ENCODE measurements at places on chromosomes 3 and 15.

DNA sequence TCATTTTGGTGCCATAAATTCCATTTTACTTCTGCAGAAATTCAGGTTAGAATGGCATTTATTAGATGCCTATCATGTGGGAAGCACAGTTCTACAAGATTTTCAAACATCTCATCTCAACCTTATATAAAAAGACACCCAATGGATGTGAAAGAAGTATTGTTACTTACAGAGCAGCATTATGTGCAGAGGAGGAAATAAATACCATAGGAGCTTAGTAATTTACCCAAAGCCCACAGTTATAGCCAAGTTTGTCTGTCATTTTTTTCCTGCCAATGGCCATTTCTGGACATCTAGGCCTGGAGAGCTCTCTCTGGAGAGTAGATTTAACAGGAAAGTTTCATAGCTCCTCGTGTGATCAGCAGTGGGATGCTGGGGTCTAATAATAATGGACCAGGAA is 659.4 kb upstream of the NAALADL2 start:
- no peak for DNase-seq

- DNase-seq = no peak
Observed at GRCh38 chr15:91940496-91941381, 87.2 kb downstream of the SLCO3A1 start.

DNA sequence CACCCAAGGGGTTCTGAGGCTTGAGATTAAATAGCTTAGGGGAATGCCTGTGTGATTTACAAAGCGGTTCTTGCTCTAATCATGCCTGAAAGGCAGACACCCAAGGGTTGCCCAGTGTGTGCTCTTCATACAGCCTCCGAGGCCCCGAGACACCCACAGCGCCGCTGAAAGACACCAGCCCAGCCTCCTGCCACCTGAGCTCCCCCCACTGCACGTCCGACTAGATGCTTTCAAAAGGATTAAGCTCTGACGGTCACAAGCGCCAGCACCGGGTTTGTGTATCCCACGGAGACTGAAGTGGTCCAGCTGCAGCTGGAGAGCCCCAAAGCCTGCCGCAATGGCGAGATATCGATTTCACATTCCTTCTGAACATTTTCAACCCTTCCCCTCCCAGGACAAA is 50.3 kb downstream of the SPATA12 start:
- DNase-seq = no peak

DNA sequence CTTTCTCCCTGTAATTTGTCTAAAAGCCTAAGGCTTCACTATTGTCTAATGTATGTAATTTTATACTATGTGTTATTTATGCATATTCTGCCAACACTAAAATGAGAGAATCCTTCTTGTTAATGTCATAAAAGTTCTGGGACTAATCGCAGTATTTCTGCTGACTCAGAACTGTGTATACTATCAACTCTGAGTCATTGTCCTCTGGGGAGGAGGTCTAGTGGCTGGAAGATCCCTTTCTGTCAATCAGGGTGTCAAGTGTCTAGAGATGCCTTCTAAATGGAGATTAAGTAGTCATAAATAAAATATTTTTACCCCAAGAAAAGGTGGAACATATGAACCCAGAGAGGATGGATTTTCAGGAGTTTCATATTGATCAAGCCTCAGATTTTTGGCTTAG is 473.4 kb downstream of the AGBL1 start:
- DNase-seq = no peak

GRCh38 chr3:66483006-66483405 is 17.8 kb downstream of the LRIG1 start:
- DNase-seq = peak; percentile 75

DNA sequence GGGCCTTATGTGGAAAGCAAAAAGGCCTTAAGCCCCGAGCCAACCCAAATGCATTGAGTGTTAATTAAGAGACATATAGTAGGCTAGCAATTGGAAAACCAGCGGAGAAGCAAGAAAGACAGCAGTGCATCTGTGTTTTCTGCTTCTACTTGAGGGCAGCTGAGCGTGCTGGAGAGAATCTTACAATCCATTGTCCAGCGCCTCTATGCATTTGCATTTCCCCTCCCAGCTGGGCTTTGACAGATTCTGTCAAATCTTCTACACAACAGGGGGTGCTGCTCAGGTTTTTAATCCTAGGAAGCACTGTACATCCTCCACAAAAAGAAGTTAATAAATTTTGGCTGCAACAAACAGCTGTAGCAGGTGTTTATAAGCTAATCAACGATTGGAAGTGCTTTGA is 23.9 kb downstream of the SSR3 start:
- DNase-seq = no peak

- no peak for DNase-seq
Observed at GRCh38 chr3:28598165-28598564, 249.5 kb upstream of the AZI2 start.

GRCh38 chr3:144127700-144128099 is 156.1 kb downstream of the DIPK2A start:
- DNase-seq = no peak

- no peak for DNase-seq
Observed at GRCh38 chr15:74307827-74308811, 59.3 kb downstream of the CYP11A1 start.

DNA sequence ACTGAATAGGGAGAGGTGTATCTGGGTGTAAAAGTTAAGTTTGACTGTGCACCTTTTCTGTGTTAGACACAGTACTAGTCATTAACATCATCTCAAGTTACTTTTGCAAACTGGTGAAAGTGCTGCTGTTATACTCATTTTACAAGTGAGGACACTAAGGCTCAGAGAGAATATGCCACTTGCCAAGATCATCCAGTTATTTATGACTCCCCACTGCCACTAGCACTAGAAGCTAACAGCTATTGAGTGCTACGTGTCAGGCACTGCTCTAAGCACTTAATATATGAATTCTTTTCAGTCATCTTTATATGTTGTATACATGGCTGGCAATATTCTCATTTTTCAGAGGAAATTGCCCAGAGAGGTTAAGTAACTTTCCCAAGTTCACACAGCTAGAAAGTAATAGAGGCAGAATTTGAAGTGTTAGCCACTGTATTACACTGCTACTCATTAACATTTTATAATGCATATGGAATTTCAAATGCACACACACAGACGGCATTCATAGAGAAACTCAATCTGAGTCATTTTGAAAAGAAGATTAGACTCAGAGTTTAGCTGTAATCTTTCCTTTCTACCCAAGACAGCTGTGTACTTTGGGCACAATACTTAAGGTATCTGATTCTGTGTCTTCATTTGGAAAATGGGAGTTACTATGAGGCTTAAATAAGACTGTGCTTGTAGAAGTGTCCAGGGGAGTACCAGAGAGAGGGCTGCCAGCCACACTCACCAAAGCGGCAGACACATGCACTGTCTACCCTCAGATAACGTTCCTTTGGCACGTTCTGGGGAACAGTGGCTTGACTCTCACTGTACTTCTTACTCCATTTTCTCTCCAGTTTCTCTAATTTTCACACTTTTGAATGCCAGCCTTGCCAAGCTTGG is 1.3 kb upstream of the MASP1 start:
- no peak for DNase-seq
